Stimulated activated CD8-positive, alpha-beta memory T cell treated with anti-CD3 and anti-CD28 coated beads, Interleukin-2, amount 100 ng/mL, for 1 hour (primary cell): ENCODE measurements at places on chromosomes 2 and 18.
A peak's percentile ranks its signal among the peaks of the same experiment; 100 is the strongest.

DNA sequence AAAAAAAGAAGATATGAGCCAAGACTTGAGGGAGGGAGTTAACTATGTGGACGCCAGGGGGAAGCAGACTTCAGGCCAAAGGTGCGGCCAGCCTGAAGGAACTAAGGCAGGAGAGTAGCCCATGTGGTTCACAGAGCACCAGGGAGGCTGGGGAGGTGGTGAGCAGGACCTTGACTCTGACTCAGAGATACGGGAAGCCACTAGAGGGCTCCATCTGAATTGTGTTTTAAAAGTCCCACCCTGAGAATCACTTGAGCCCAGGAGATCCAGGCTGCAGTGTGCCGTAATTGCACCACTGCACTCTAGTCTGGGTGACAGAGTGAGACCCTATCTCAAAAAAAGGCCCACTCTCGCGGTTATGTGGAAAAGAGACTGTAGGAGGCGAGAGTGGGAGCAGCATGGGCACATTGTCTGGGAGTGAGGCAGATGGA lies 12.3 kb downstream of the CEP192 start:
- DNase-seq, result no peak

GRCh38 chr2:43877782-43878464 lies 39.2 kb downstream of the ABCG8 start:
- DNase-seq, result peak; percentile 16

DNA sequence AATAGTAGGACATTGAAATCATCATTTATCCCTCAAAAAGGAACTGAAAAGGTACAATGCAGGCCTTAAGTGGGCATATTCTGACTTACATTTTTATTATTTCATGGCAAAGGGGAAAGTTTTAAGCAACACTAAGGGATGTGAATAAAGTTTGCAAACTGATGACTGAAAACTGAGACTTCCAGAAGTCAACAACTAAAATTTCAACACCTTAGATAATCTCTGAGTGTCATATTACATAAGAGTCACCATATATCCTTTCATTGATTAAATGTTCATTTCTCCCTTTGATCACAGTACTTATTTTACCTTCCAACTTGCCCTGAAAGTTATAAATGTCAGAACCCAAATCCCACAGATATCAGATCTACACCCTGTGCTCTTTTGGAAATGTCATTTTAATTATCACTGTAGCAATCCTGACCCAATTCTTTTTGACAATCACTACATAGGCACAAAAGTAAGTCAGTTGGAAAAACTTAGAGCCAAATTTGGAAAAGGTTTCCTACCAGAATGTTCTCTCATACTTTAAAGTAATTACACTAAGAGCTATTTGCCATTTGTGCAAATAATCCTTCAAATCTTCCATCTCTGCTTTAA lies 44.4 kb upstream of the RNU4ATAC start:
- DNase-seq, result no peak

DNA sequence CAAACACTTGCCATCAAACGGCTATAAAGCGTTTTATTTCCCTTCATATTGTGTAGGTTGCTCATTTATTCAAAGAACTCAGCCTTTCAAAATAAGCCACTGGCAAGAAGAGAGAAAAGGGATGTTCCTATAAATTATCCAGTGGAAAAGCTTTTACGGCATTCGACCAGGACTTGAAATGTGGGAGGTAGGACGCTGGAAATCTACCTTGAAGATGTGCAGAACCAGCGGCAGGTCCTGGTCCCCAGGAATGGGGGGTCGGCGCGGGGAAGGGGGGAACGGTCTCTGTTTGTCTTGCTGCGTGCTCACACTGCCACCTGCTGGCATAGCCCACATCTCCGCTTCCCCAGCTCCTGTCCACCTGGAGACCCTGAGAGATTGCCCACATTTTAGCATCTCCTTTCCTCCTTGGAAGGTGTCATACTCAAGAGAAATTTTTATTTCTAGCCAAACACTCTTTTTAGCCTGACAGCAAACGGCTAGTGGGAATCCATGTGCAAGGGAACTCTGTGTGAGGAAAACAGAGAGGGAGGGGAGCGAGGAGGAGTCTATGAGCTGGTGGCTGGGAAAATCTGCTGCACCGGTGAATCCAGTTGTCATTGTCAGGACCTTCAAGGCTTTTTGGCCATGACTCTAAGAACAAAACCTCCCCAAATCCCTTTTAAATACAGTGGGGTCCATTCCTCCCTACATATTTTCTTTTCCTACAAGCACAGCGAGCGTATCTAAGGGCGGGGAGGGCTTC lies 349.0 kb upstream of the PKDCC start:
- DNase-seq, result no peak

DNA sequence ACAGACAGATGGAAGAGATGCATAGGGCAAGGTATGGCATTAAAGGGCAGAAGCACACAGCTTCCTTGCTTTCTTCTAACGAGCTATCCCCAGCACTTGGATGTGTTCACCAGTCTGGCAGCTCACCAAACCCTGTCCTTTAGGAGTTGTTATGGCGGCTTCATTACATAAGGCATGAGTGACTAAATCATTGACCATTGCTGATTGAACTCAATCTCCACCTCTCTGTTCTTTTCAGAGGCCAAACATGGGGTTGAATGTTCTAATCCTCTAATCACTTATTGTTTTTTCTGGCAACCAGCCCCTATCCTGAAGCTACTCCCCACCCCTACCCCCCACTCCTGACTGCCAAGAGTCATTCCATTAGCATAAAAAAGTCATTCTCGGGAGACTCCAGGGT lies 301.8 kb downstream of the XIRP2 start:
- no peak for DNase-seq

DNA sequence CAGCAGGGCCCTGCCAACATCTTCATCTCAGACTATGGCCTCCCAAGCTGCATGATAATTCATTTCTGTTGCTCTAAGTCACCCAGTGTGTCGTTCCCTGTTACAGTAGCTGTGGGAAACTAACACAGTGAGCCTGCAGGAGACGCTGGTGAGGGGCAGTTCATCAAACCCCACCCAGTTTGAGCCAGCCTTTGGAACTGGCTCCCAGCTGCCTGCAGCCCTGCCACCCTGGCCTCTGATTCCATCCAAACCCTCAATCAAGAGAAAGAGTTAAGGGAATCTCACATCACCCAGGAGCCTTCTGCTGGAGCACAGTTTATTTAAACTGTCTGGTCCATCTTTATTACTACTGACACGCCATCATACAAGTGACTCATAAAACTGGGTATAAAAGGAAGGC lies 64.9 kb upstream of the ZCCHC2 start:
- no peak for DNase-seq

- DNase-seq, result no peak
Observed at GRCh38 chr2:54574860-54575247, 118.7 kb downstream of the SPTBN1 start.

DNA sequence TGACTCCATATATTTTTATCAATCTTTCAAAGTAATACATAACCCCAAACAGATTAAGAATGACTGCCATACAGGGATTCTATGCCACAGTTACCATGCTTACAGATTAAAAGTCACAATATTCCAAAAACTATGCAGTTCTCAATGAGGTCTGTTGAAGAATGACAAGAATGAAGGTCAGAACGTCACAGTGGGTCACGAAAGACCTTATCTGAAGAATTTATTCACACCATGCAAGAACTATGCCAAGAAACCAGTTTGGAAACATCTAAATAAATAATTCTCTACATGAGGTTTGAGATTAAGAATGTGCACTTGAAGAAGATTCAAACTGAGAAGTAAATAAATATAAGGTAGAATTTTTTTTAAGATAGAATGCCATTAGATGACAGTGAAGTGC lies 253.3 kb downstream of the EXOC6B start:
- no peak for DNase-seq

- DNase-seq, result no peak
Observed at GRCh38 chr2:209942426-209942825, 60.0 kb upstream of the RPE start.

DNA sequence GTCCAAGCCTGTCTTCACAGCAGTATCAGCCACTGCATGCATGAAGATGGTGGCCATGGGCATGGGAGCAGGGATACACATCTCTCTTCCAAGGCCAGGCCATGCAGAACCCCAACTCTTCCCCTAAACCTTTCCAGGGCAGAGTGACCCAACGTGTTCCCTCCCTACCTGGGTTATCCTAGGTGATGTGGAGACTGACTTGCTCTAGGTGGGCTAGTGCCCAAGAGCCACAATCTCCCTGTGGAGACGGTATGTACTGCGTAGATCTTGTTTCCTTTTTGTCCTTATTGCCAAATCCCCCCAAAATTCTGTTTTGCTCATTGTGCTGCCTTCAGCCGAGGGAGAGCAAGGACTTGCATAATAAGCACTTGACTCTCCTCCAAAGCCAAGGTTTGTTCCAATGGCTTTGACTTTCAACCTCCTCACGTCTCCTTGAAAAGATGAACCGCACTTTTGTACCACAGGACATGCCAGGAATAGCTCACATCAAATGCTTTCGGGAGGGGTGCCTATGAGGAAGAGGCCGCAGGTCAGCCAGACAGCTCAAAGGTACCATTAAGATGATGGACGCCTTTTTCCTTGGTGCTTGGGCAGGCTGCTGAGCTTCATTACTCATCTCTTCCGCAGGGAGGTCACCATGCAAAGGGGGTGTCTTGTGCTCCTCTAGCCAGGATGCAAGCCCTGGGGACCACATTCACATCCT lies 76.2 kb upstream of the GLI2 start:
- no peak for DNase-seq

GRCh38 chr2:100392715-100393114 lies 24.8 kb downstream of the CHST10 start:
- DNase-seq, result no peak

DNA sequence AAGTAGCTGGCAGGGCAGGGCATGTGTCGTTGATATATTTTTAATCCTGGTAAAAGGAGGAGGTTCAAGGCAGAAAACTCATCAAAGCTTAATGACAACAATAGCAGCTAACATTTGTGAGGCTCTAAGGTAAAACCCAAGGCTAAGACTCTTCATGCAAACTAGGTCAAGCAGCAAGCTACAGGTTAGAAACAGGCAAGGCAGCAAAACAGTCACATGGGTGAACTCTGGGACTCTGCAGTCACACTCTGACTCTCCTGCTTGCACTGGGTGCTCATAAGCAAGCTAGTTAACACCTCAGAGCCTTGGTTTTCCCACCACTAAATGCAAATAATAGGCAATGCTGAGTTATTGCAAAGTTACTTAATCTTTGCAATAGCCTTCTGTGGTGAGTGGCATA lies 7.9 kb downstream of the IL1RN start:
- DNase-seq, result no peak
